ENCODE measurements at places on chromosomes 6 and 20. TPM values are rescaled to one million over a fixed set of nuclear protein-coding genes. Genes with fewer than 3 reads are reported as not detected.

MAFB gene
- total RNA-seq: 36.2 TPM

DNA sequence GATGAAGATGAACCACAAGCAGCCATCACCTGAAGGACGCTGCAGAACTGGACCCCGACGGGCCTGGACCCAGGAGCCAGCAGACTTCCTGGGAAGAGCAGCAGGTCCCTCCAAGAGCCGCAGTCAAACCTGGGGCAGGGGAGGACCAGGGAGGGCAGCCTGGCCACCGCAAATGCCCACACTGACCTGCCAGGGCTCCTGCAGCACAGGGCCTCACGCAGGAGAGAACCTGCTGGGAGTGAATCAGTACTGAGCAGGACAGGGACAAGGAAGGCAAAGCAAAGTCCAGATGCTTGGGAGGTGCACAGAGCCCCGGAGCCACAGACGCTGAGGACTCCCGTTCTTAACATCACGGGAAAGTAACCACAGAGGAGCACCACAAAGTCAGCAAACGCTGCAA lies 75.2 kb downstream of the TAF4 start:
- DNase-seq: no peak

PSMG4 gene
- 15.5 TPM for total RNA-seq

PI16 gene
- 1.0 TPM for total RNA-seq

DNA sequence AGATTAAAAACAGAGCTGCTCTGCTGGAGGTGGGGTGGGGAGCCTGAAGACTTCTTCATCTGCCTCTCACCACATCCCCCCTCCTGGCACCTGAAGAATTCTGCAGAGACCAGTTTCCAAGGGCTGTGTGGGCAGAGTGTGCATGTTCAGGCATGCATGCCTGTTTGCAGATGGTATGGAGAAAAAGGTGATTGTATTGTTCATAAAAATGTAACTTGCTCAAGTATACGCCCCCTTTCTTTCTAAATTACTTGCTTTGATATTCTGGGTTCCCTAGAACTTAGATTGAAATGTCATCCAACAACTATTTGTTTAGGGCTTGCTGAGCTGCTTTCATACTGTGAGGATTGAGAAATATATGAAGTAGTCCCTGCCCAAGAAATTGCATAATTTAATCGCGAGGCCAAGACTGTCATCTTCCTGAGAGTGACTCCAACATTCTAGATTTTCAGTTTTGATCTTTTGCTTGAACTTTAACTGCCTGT lies 83.6 kb downstream of the LCA5 start:
- no peak for DNase-seq

DNA sequence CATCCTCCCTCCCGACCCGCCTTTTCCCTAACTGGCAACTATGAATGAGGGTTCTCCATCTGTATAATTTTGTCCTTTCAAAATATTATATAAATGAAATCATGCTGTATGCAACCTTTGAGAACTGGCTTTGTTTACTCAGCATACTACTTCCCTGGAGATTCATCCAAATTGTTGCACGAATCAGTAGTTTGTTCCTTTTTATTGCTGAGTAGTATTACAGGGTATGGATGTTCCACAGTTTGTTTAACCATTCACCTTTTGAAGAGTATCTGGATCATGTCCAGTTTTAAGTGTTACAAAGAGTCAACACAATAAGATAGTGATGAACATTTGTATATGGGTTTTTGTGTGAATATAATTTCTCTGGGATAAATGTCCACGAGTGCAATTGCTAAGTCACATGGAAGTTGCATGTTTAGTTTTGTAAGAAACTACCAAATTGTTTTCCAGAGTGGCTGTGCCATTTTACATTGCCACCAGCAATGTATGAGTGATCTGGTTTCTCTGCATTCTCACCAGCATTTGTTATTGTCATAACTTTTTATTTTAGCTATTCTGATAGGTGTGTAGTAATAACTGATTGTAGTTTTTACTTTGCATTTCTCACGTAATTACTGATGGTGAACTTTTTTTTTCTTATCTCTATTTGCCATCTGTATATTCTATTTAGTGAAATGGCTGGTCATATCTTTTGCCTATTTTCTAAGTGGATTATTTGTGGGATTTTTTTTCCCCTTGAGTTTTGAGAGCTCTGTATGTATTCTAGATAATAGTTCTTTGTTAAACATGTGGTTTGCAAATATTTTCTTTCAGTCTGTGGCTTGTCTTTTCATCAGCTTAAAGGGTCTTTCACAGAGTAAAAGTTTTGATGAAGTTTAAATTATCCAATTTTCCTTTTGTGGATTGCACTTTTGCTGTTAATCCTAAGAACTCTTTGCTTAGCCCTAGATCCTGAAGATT lies 14.4 kb upstream of the RNF24 start:
- DNase-seq: no peak

GRCh38 chr20:57397693-57398108 lies 6.5 kb downstream of the RBM38 start:
- DNase-seq: no peak

RHAG gene
- total RNA-seq: 0.19 TPM

DNA sequence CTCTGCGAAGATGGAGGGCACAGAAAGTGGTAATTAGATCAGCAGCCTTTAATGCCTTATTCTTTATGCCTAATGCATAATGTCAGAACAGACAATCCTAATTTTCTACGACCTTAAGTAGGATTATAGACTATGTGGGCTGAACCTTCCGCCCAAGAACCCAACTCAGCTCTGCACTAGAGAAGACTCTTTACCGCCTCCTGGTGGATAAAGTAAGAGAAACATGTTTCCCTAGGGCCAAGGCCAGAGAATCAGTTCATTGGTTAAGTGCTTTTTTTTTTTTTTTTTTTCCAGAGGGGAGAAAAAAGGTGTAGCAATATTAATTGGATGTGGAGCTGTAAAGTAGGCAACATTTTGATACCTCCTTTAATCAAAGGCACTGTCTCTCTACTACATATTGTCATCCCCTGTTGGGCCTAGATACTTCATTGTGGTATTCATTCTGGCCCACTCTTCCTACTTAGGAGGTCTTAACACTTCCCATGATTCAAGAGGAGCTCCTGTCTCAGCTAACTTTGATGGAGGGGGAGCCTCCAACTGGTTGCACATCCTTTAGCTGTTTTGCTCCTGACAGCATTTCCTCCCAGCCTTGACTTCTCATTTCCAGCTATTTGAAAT lies 124.9 kb upstream of the NRN1 start:
- DNase-seq: no peak

SAMD10 gene
- 15.9 TPM for total RNA-seq

- no peak for DNase-seq
These were observed 789.2 kb upstream of the SLC35B3 start for GRCh38 chr6:9224539-9224938.

GRCh38 chr6:100512203-100512862 lies 47.6 kb upstream of the SIM1 start:
- no peak for DNase-seq

- DNase-seq: no peak
These were observed 60.2 kb upstream of the RALY start for GRCh38 chr20:33933469-33933909.

CRISP2 gene
- not detected for total RNA-seq

- DNase-seq: no peak
These were observed 3.6 kb upstream of the ADGRG6 start for GRCh38 chr6:142297996-142298753.

- no peak for DNase-seq
These were observed 32.4 kb downstream of the ARID1B start for GRCh38 chr6:156809446-156810178.

GRCh38 chr6:35552285-35552917 lies 39.7 kb upstream of the TULP1 start:
- DNase-seq: no peak

- DNase-seq: no peak
These were observed 43.8 kb upstream of the EIF2S2 start for GRCh38 chr20:34155836-34156235.

IRF4 gene
- 1.7 TPM for total RNA-seq

- no peak for DNase-seq
These were observed 97.9 kb downstream of the ANKRD60 start for GRCh38 chr20:58130581-58130980.

DNA sequence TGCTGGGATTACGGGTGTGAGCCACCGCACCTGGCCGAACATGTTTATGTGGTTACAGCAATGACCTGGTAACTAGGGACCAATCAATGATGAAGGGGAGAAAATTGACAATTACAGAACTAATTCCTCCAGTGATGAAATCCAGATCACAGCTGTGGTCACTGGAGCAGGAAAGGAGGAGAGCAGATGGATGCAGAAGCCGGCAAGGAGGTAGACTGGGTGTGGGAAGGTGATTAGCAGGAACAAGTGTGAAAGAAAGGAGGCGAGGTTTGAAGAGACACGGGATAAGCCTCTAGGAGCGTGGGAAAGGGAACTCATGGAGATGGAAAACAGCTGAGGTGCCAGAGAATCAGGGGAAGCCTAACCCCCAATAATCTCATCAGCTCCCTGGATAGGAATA lies 17.2 kb upstream of the SPAG4 start:
- no peak for DNase-seq

ID1 gene
- 422 TPM for total RNA-seq

MDC1 gene
- total RNA-seq: 2.4 TPM

GRCh38 chr6:46867411-46867810 lies 54.3 kb downstream of the ADGRF5 start:
- no peak for DNase-seq

DNA sequence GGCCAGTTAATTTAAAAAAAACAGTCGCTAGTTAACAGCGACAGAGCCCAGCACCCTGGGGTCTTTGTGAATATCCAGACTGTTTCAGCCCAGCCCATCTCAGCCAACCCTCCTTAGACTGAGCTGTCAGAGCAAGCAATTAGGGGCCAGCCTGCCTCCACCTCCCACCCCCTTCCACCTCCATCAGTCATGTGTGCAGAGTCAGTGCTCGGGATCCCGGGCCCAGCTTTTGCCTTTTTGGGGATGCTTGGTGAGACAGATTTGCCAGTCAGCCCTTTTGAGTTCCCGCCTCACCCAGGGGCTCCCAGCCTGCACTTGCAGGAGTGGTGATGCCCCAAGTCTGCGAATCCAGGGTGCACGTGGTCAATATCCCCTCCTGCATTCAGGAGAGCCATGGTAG lies 6.5 kb upstream of the FAM83D start:
- no peak for DNase-seq

DNA sequence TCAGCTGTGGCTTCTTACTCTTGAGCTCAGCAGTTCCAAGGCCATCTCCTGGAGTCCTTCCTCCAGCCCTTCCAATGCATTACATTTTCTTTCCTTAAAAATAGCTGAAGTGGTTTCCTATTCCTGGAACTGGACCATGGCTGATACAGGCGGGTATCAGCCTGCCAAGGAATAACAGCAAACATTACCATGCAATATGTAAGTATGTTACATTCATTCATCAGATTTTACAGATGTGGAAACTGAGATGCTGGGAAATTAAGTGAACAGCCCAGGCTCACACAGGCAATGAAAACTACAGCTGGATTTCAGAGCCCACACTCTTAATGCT lies 100.4 kb downstream of the NRN1 start:
- DNase-seq: no peak
